ENCODE measurements at places on chromosomes 1 and 21. TPM values are rescaled to one million over a fixed set of nuclear protein-coding genes. Genes with fewer than 3 reads are reported as not detected.

DNA sequence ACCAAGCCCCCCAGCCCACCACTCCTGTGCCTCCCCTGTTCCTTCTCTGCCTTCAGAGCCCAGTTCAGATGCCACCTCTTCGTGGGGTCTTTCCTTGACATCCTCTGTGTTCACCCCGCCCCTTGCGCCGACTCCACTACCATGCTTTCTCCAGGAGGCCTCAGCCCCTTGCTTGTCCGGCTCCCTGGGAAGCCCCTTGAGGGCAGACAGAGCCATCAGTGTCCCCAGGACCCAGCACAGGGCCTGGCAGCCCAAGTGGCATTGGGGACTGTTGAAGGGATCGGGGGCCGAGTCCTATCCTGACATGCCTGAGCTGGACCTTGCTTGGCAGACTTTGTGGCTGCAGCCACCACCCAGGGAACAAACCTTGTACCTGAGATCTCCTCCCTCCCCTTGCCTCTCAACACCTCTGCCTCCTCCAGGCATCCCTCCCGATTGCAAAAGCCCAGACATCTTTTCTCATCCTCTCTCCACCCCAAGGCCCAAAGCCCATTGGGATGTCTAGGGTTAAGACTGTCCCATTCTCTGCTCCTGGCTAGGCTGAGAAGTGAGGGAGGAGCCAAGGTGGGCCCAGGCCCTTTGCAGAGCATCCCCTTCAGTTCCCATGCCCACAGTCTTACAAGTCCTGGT lies 3.4 kb downstream of the CLDN19 start:
- DNase-seq, result no peak

The ERICH3 gene
- not detected for total RNA-seq

The GCSAML gene
- 0.42 TPM for total RNA-seq

The PRDM16 gene
- not detected for total RNA-seq

The KCND3 gene
- not detected for total RNA-seq

The CAMK1G gene
- total RNA-seq, result 3.0 TPM
